ENCODE measurements at places on chromosomes 2 and 18.

DNA sequence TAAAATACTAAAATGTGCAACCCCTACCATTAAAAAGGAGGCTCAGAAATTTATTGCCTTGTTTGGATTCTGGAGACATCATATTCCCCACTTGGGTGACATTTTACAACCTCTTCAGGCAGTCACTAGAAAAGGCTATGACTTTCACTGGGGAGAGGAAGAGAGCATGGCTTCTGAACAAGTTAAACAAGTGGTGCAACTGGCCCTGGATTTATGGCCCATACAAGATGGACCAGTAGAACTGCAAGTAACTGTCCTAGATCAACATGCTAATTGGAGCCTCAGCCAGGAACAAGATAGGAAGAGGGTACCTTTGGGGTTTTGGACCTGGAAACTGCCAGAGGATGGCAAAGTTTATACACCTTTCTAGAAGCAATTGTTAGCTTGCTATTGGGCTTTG is 4.0 kb upstream of the DSG2 start:
- DNase-seq = no peak

- DNase-seq = no peak
These were observed 24.3 kb upstream of the BCL11A start for GRCh38 chr2:60577682-60578283.

GRCh38 chr2:218892693-218893348 is 12.2 kb downstream of the WNT10A start:
- DNase-seq = peak; percentile 38

GRCh38 chr2:96912346-96913116 is 42.7 kb upstream of the SEMA4C start:
- no peak for DNase-seq

GRCh38 chr2:64931246-64932115 is 57.7 kb upstream of the SLC1A4 start:
- DNase-seq = no peak

DNA sequence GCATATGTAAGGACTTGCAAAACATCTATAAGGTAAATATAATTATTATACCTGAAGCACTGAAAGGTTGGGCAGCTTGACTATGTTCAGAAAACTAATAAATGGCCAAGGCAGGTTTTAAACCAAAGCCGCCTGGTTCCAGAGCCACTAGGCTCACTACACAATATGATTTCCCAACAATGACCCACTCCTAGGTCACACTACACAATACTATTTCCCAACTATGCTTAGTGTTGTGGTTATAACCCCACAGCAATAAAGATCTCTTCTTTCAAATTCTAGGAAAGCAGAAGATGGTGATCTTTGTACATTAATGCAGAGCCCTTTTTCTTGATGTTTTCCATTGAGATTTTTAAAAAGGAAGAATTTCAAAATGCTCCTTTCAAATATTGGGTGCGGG is 180.4 kb downstream of the CYRIA start:
- DNase-seq = no peak

GRCh38 chr2:188852772-188853171 is 121.4 kb upstream of the COL3A1 start:
- DNase-seq = no peak

DNA sequence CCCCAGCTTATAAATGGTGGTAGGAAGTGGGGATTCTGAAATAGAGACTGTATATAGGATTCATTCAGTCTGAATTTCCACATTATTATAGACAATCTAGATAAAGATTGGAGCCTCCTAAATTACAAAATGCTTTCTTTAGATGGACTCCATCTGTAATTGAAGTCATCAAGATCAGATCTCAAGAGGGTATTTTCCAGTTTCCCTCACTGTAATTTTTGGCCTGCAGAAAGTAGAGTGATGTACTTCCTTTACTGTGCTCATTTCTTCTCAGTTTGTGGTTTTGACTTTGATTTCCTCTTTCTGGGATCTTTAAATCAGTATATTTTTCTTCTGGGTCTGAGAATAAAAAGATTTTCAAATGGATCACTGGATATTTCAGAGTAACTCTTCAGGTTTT is 7.2 kb downstream of the BABAM2 start:
- no peak for DNase-seq

GRCh38 chr2:20771299-20771698 is 51.6 kb downstream of the LDAH start:
- no peak for DNase-seq

DNA sequence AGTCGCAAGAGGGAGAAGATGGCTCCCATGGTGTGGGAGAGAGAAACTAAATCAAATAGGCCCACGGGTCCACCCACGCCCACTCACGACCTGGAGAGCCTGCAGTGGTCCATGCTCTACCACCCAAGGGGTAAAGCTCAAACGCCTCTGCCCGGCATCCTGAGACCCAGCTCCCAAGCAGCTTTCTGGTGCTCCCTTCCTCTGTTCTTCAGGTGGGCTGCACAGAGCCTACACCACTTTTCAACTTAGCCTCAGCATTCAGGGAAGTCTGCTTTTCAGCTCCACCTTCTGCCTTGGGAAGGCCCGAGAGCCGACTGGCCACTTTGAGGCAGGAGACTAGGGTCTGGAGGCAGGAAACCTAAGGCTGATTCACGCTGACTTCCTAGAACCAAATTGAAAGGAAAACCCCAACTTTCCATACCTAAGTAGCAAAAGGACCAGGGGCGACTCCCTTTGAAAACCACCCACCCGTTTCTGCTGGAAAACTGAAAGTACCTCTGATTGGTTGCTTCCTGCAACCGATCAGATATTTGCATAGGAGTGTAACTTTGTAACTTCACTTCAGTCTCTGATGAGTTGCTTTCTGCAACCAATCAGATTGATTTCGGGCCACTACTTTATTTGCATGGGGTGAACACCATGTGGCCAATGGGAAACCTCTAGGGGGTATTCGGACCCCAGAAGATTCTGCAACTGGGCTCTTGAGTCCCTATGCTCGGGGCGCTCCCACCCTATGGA is 26.8 kb upstream of the SPATA3 start:
- DNase-seq = no peak

- no peak for DNase-seq
These were observed 192.9 kb upstream of the NRXN1 start for GRCh38 chr2:51224790-51225189.

GRCh38 chr2:112701052-112701451 is 19.8 kb upstream of the NT5DC4 start:
- DNase-seq = no peak

DNA sequence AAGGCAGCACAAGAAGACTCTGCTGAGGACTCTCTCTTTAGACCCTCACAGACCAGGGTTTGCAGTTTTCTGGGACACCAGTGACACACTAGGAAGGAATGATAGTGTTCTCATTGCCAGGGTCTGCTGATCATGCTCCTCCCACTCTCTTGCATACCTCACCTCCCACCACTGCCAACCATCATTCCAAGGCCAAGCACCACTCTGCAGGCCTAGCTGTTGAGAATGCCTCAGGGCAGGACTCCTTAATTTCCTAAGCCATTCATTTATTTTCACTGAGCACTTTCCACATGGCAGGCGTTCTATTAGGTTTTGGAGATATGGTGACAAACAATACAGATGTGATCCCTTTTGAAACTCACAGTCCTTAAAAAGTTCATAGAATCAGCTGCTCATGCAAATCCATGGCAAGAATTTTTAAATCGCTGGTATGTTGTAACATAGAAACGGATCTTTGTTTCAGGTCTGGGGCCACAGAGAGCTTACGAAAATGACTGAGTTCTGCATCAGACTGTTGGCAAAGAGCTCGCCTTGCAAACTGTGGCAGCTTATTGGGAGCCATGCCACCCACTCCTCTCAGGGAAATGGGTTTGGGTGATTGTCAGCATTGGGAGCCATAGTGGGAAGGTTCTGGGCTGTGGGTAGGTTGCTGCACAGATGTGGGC is 78.5 kb downstream of the XDH start:
- DNase-seq = no peak

Measured in KG1 (cell line).